ENCODE measurements at places on chromosomes 1 and 21.

GRCh38 chr21:36749935-36750575 is 51.1 kb downstream of the SIM2 start:
- no peak for DNase-seq

DNA sequence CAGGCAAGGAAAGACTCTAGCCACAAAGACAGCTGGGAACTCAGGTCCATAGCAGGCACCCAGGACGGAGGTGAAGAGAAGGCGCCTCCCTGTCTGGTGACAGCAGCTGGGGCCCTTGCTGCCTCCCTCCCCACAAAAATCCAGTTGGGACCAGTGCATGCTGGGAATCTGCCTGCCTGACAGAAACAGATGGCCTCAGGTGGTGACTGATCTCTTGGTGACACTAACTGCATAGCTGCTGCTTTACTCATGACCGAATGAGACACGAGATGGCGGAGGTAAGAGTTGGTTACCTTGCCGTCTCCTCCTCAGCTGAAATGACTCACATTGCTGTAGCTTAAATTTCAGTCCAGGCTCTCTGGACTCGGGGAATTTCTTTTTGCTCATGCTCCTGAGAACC is 130.3 kb downstream of the FGGY start:
- no peak for DNase-seq

GRCh38 chr1:56375326-56375804 is 204.0 kb downstream of the PLPP3 start:
- DNase-seq: no peak

GRCh38 chr1:15192916-15193550 is 39.5 kb downstream of the TMEM51 start:
- DNase-seq: peak; percentile 23

DNA sequence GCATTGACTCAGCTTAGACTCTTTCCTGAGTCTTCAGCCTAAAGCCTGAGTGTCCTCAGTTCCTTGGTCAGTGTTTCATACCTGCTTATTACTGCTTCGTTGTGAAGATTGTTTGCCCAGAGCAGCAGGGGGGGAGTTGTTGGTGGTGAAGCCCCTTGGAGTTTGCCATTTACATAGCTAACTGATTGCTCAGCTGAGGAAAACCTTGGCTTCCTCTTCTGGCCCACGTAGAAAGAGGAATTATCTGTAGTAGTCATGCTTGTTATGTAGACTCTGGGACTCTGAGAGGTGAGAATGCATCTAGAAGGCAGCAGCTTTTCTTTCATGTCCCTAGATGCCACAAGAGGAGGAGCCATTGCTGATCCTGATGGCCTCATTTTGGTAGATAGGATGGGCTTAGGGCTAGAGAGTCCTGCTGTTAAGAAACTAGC is 125.9 kb downstream of the MAST2 start:
- DNase-seq: no peak

GRCh38 chr1:110538921-110539320 is 19.9 kb upstream of the KCNA10 start:
- no peak for DNase-seq

DNA sequence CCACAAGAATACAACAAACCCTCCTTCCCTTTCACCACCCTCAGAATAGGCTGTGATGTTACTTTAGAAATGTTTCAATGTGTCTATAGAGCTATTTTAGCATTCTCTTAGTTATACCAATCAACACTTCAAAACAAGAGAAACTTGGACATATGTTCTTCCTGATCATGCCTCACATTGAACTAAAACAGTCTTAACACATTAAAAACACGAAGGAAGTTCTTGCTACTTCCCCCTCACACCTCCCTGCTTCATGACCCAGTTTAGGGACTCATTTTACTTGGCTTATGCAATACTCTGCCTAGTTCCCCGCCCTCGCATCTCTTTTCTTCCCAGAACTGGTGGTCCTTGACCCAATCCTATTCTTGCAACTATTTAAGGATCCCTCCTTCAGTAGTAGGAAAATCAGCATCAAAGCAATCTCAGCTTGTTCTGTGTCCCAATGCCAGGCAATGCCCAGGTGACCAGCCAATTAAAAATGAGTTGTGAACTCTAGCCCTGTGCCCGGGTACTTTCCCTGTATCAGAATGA is 408.8 kb upstream of the BEND5 start:
- no peak for DNase-seq

DNA sequence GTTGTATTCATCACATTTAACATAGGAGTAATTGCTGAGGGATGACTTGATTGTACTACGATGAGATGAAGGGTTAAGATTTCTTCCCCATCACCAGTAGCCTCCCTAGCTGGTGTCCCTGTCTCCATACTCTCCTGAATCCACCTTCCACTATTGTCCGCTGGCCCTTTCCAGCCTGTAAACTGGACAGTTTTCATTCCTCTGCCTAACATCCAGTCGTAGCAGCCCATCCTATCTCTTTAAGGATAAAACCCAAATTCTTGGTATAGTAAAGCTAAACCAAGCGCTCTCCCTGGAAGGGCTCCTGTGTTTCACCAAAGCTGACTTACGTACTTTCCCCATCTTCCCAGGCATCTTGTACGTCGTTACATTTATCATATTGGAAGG is 670 bp downstream of the COX20 start:
- DNase-seq: peak; percentile 54

GRCh38 chr1:4256351-4256750 is 356.3 kb upstream of the C1orf174 start:
- no peak for DNase-seq

DNA sequence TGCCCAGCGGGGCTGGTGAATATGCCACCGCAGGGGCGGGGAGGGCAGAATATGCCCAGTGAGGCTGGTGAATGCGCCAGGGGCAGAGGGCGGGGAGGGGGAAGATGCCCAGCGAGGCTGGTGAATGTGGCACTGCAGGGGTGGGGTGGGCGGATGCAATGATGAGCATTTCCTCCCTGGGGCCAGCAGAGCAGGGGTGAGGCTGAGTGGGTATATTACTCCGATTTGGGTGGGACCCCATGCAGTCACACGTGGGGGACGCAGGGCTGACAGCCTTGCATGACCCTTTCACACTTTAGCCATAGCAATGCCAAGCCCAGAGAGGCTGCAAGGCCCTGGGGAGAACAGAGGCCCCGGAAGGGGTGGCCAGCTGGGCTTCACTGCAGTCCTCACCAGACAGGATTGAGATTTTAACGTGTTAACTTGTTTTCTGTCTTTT is 9.3 kb upstream of the SLX9 start:
- DNase-seq: no peak

DNA sequence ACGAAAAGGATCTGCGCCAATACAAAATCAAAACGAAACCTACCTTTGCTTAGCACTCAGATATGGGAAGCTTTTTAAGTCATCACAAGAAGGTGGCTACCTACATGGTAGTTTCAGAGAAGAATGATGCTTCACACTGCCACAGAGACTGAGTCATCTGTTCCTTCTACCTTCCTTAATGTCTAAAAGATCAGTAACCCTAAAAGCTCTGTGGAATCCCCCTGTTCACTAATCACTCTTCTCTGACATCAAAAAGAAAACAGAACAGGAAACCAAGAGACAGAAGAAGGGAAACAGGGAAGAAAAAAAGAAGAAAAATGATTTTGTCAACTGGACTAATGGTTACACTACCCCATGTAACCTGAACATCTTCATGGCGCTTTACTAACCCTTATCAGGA is 177.2 kb downstream of the SMYD3 start:
- no peak for DNase-seq

DNA sequence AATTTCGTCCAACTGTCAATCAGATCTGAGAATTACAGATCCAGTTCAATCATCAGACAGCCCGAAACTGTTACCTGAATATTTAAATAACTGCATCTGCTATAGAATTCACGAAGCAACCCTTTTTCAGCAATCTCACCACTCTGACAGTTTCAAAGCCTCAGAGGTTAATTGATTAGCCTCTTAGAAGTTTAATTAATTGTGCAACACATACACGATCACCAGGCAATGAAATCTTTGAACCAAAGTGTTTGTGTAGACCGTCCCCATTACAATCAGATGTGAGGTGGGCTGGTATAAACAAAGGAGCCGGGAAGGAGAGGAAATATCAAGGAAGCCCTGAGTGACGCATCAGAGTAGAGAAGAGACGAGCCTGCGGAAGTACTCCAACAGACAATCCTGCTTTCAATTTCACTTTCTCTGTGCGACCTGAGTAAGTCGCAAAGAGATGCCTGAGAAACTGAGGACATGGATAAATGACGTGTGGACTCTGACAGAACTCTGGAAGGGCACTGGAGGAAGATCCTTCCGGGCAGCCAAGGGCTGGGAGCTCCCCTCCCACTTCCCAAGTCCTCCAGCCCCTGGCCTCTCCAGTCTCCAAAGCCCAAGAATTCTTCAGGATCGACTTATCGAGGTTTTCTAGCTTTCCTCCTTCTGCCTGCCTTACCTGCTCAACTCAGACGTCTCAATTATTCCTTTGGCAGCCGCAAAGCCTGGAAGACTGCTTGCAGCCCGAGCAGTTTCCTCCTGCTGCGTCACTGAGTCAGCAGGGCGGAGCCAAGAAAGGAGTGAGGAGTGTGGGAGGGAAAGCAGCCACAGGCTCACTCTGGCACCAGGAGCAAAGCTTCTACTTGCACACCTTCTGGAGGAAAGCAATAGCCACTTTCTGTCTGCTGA is at the start of gene RNASEL:
Gene RNASEL (minus strand): TSS at position 757 of the 897 bp plus-strand sequence. CDS start 2,450 bp downstream, outside the sequence.
- peak; percentile 53 for DNase-seq

DNA sequence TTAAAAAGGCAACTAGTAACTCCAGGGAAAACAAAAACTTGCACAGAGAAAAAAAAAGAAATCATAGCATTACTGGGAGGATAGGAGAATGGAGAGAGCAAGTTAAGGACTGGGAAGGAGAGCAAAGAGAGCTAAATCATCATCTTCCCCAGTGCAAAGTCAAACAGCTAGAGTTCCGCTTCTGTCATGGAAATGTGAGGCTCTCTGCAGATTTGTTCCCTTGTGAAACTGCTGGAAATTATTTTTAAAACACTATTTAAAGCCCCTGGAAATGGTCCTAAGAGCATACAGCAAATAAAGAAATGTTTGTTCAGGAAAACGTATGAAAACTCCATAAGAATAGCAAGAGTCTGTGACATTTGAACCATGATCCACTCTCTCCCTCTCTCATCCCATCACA is 64.6 kb downstream of the CAMK2N1 start:
- DNase-seq: no peak

DNA sequence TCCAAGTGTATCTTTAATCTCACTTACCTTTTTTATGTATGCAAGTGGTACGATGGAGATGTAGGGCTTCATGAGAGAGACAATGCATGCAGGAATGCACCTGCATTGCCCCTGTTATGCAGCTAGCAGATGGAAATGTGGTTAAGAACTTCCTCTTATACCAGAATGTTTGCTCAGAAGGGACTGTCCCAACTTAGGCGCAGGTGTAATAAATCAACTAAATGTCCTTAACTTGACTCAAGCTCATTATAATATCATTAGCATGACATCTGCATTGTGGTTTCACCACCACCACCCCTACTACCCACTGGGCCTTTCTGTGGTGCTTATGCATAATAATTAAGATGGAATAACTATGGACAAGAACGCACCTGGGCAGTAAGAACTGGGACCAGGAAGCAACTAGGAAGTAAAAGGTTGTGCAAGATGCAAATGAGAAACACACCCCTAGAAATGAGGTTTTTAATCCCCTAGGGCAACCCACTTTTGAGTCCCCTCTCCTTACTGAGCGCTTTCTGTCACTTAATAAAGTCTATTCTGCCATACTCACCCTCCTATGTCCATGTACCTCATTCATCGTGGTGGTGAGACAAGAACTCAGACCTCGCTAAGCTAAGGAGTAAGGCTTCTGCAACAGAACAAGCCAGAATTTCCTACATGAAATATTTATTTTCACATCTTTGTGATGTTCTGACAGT is 1103.3 kb upstream of the B3GALT2 start:
- no peak for DNase-seq

GRCh38 chr1:74673351-74674111 is at the start of gene ERICH3:
TSS of gene ERICH3 (minus strand) at chr1:74673792. CDS start at chr1:74673519, 273 bp downstream.
- DNase-seq: peak; percentile 20

DNA sequence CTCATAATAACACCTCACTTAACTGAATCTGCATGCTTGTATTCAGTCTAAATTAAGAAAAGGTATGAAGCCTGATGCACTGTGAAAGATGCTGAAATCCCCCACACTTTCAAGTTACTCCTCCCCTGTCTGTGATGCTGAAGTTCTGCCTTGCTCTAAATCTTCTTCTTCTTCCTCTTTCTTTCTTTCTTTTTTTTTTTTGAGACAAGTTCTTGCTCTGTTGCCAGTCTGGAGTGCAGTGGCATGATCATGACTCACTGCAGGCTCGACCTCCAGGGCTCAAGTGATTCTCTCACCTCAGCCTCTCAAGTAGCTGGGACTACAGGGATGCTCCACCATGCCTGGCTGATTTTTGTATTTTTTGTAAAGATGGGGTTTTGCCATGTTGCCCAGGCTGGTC is 231.0 kb upstream of the B3GALT2 start:
- no peak for DNase-seq

GRCh38 chr1:202642619-202643291 is 67.5 kb downstream of the SYT2 start:
- peak; percentile 57 for DNase-seq

DNA sequence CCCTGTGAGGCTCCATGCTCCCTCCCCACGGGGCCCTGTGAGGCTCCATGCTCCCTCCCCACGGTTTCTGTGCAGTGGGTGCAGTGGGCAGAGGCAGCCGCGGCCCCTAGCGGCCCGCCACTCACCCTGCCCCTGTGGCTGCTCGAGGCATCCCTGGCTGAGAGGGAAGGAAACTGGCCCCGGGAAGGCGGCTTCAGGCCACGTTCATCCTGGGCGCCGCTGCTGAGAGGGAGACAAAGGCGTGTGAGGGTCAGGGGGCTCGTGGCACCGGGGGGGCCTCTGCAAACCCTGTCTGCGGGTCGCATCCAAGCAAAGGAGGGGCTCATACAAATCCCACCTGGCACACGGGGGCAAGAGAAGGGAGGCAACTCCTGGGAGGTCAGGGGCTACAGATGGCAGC is 8.5 kb downstream of the CFAP410 start:
- DNase-seq: no peak

GRCh38 chr1:200681231-200681630 is 11.5 kb upstream of the DDX59 start:
- DNase-seq: no peak

GRCh38 chr1:227447531-227447990 is 115.8 kb upstream of the ZNF678 start:
- peak; percentile 57 for DNase-seq

GRCh38 chr1:27656157-27656893 is 15.7 kb downstream of the IFI6 start:
- no peak for DNase-seq
